ENCODE measurements at places on chromosomes 6 and 20.

DNA sequence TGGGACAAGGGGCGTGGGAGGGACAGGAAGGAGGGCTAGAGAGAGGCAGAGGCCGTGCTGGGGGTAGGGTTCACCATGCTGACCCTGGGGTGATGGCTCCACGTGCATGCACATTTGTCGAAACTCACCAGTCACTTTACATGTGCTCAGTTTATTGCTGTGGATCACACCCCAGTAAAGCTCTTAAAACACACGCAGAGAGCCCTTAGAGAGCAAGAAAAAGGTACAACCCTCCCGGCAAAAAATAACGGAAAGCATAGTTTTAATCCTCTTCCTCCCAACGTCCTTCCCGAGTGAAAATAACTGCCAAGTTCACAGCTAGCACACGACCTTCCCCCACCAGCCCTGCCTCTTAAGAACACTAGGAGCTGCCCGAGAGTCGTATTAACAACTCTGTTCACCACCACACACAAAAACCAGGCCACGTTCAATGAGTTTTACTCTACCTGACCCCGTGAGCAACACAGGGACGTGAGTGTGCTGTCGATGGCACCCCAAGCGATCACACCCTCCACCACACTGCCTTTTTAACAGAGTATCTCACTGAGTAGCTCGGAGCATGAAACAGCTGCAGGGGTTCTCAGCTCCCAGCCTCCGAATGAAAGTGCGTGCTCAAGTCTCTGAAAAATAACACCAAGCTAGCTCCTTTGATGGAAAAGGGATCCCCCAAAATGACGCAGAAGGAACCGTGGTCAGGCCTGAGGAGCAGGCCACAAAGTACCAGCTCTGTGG, 39.7 kb downstream of the TAF4 start:
- no peak for DNase-seq

DNA sequence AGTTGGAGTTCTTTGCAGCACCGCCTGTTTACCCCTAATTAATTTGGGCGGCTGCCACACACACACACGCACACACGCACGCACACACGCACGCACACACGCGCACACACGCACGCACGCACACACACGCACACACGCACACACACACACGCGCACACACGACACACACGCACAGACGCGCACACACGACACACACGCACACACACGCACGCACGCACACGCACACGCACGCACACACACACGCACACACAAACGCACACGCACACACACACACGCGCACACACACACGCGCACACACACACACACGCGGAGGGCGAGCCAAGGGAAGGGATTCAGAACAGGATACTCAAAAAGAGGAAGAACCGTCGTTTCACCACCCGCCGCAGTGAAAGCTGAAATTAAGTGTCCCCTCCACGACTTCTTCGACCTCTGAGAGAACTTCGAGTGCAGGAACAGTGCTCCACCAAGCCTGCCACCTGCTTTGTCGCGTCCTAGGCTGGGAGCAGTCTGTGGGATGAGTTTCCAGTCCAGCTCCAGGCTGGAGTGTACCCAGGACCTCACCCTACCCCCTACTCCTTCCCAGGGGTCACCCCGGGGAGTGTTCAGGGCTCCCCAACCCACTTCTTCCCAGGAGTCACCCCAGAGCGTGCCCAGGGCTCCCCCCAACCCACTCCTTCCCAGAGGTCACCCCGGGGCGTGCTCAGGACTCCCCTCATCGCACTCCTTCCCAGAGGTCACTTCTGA, 1.1 kb downstream of the RNASET2 start:
- DNase-seq, result no peak

GRCh38 chr6:36546920-36547645, at the start of gene STK38:
Gene STK38 (minus strand): TSS chr6:36547479. CDS start chr6:36540202, 7,277 bp downstream.
- DNase-seq, result peak; percentile 71

DNA sequence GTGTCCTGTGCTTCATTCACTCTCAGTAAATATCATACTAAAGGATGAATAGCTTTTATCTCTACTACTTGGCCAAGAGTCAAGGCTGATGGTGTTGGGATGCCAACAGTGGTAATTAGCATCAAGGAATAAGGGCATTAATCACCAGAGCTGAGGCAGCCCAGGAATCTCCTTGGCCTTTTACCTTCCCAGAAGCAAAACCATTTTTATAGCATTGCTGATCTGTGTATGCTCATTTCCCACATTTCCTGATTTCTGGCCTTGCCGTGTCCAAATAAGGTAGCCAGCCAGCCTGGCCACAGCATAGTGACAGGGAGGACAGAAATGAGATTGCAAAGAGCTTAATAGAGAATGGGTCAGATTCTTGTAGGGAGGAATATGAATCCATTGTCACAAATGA, 76.7 kb upstream of the FOXO3 start:
- no peak for DNase-seq

DNA sequence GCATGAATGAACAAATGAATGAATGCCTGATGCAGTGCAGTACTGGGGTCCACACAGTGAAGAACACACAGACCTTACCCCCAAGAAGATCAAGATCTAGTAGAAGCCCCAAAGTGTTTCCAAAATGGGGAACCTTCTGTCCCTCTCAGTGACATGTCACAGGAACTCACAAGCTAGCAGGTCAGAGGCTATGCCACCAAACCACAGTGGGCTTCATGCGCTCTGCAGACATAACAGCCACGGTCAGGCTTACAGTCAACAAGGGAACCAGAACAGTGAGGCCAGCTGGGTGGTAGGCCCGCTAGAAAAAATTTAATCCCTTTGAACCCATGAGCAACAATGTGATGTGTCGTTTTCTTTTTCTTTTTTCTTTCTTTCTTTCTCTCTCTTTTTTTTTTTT, 20.2 kb upstream of the ARFGEF2 start:
- DNase-seq, result peak; percentile 8

- no peak for DNase-seq
These were observed 69.7 kb downstream of the DLL1 start for GRCh38 chr6:170221052-170221752.

GRCh38 chr6:137536104-137536773, 42.0 kb upstream of the OLIG3 start:
- DNase-seq, result no peak

- no peak for DNase-seq
These were observed 45.4 kb upstream of the NKX2-2 start for GRCh38 chr20:21559305-21559704.

Data from substantia nigra (tissue), 51 donors.